B cell (primary cell): ENCODE measurements at places on chromosomes 2 and 18. TPM values are rescaled to one million over a fixed set of nuclear protein-coding genes. Genes with fewer than 3 reads are reported as not detected.

DNA sequence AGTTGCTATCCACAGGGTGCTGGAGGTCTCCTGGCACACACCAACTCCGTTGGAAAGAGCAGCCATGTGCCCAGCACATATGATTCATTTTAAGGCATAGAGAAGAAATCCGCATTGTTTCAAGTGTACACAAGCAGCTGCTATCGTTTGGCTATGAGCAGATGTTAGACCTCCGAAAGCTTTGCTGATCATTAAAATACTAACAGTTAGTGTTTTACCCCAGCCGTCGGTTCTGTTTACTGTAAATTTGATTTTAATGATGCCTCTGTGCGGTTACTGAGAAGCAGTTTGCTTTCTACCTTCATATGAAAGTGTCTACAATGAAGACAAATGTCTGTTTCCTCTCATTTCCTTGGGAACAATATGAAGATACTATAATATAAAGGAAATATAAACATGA is 154.9 kb downstream of the PTGR3 start:
- no peak for DNase-seq

DNA sequence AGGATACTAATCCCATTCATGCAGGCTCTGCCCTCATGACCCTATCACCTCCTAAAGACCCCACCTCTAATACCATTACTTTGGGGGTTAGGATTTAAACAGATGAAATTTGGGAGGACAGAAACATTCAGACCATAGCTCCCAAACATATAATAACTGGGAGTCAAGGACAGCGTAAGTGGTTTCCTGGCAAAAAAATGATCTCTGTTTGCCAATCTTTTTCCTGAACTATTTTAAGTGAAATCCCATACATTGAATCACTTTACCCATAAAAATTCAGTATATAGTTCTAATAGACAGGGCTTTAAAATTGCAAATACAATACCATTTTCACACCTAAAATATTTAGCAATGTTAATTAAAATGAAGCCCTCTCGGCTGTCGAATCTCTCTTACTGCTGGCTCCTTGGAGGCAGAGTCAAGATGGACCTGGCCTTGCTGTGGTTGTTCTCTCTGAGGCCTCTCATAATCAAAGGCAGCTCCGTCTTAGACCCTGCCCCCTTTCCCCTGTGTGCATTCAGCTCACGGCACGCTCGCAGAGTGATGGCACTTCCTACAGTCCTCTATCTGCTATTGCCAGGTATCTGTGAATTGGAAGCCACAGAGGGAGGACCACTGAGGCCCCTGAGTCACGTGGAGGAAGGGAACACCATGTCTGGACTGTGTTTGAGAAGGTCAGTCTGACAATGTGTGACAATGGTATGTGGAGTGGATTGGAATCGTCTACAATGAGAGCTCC is 132.3 kb downstream of the UXS1 start:
- DNase-seq = no peak

Gene ECEL1
- 0.27 and 0.47 TPM in 2 replicates for total RNA-seq

DNA sequence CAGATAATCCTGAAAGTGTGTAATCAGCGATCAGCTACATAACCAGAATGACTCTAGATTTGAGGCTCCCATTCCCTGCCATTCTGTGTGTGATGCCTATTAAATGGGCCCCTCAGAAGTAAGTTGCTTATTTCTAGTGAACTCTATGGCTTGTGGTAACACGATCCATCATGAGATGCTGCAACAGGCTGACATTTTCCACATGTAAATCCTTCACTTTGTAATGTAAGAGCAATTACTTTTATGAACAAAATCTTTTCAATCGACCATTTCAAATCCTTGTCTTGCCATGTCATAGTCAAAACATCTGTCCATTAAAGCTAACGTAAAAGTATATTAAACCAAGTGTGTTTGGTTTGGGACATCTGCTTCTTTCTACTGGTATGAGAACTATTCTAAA is 175.9 kb upstream of the ETAA1 start:
- no peak for DNase-seq

GRCh38 chr2:138610201-138610953 is 108.8 kb downstream of the SPOPL start:
- no peak for DNase-seq

Gene SCN9A
- total RNA-seq = not detected in 2 replicates
